ENCODE measurements at places on chromosomes 12 and 14.

GRCh38 chr14:103628684-103629502 lies at the start of gene KLC1:
TSS of gene KLC1 (plus strand) at chr14:103629211. CDS start at chr14:103654565, 25,354 bp downstream.
- DNase-seq = peak; percentile 53

- no peak for DNase-seq
Measured at GRCh38 chr14:21874946-21875345, 201.3 kb upstream of the OR4E1 start.

DNA sequence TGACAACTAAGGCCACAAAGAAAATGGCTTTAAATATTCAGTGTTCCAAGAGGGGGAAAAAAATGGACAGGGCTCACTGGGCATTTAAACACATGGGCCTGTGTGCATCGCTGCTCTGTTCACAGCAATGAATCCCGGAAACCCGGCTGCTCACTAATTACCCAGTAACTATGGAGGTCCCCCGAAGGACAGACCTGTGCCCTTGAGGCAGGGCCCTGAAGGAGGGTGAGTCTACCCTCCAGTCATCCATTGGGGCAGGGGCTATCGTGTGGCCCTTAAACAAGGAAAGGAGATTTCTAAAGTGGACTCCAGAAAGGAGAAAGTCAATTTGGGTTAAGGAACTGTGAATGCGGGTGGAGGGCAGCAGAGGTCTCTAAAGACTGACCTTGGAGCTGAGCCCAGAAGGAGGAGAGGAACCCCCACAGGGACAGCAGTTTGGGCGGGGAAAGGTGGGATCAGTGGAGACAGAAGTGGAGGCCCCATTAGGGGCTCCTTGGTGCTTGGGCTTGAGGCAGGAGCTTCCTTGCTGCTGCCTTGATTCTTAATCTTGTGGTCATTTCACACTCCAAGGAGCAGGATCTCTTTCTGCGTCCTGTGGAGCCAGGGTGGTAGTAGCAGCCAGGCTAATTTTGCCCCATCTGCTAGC lies 1.4 kb upstream of the CLMN start:
- DNase-seq = no peak

GRCh38 chr12:79023261-79023660 lies 158.7 kb downstream of the SYT1 start:
- DNase-seq = no peak

DNA sequence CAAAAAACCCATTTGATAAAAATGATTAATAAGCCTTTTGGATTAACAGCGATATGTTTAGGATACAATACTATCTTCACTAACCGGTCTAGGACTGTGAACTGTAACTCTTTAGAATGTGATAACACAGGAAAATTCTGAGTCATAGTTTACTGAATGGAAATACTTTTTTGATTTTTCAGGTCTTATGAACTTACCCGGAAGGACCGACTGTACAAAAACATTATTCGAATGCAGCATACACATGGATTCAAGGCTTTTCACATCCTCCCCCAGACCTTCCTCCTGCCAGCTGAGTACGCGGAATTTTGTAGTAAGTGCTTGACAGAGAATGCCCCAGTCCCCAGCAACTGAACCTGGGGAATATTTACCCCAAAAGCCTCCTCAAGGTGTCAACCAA lies 29.0 kb downstream of the TTLL5 start:
- no peak for DNase-seq

- DNase-seq = no peak
Measured at GRCh38 chr12:31662176-31662849, 2.8 kb downstream of the ETFBKMT start.

DNA sequence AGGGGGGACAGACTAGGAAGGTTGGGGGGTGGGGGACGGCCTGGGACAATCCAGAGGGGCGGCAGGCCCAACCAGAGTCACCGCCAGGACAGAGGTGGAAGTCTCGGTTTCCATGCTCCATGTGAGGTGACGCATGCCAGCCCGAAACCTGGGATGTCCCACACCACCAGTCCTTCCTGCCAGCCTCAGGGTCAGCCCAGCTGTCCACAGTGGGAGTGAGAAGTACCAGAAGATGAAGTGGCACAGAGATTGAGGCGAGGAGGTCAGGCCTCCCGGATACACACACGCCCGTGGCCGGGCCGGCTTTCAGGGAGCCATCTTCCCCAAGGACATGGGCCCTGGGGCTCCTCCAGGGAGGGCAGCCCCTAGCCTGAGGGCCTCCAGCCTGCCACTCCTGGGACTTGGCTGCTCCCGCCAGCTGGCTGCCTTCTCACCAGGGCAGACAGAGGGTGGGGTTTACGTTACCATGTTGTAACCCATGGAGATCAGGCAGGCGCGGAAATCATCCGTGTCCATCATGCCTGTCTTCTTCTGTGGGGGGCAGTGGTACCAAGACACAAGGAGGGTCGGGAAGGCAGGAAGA lies 85.2 kb upstream of the ZFP36L1 start:
- DNase-seq = no peak

DNA sequence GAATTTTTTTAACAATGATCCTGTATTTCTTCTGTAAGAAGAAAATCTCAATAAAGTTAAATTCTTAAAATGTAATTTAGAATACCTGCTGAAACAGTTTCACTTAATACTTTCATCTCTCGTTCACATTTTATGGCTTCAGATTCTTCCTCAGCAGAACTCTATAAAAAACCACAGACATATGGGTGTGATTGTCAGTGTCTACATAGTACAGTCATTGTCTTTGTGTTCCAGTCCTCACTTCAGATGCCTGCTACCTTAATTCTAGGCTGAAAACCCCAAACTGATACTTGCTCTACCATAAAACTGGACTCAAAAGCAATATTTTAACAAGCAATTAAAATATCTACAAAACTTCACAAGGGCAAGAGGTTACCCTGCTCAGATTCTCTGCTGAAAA lies 71.8 kb downstream of the DNAI7 start:
- DNase-seq = no peak

DNA sequence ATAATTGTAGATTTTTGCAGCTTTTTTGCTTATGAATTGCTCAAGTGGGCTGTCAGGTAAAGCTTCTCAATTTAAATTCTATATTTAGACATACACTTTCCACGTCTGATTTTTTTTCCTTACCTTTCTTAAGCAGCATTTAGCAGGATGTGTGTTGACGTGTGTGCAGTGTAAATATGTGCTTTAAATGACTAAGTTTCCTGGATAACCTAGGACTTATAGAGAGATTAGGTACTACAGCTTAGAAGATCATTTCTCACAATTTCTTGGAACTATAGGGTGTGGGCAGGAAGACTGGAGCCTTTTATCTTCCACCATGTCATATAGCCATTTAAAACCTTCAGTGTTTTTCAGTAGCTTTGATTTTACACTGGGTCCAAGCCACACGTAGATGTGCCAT lies 263.5 kb downstream of the NOVA1 start:
- no peak for DNase-seq

GRCh38 chr14:103685276-103686211 lies 29.7 kb downstream of the XRCC3 start:
- no peak for DNase-seq

- no peak for DNase-seq
Measured at GRCh38 chr14:32507029-32507984, 178.2 kb downstream of the AKAP6 start.

DNA sequence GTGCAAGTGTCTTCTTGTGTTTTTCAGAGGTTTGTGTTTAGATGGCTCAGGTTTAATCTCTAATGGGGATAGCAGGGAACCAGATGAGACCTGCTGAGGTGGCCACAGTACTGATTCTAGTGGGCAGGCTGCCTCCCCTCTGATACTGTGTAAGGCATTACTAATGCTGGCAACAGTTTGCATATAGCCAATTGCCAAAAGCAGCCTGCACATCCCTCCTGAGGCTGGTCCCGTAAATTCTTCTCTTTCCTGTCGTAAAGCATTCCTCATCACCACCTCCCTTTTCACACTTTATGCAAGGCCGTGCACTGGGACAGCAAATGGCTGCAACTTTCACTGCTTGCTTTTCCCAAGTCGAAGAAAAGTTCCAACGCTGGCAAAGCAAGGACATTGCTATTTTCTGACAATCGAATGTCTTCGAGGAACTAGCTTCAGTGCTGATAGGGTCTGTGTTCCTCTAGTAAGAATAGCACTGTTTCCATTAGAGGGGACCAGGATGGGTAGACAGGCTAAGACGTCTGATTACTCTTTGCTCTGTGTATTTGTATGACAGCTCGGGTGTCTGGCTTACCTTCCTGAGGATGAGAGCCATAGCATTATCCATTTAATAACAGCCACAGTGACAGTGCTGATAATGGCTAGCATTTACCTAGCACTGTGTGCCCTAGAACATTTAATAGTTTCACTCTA lies 178.2 kb upstream of the HIF1A start:
- DNase-seq = no peak

GRCh38 chr14:83419420-83419819 lies 1885.8 kb upstream of the SEL1L start:
- DNase-seq = no peak
